CD4-positive, alpha-beta T cell treated with Interleukin-4 for 4 hours (primary cell): ENCODE measurements at places on chromosomes 1 and 21.

DNA sequence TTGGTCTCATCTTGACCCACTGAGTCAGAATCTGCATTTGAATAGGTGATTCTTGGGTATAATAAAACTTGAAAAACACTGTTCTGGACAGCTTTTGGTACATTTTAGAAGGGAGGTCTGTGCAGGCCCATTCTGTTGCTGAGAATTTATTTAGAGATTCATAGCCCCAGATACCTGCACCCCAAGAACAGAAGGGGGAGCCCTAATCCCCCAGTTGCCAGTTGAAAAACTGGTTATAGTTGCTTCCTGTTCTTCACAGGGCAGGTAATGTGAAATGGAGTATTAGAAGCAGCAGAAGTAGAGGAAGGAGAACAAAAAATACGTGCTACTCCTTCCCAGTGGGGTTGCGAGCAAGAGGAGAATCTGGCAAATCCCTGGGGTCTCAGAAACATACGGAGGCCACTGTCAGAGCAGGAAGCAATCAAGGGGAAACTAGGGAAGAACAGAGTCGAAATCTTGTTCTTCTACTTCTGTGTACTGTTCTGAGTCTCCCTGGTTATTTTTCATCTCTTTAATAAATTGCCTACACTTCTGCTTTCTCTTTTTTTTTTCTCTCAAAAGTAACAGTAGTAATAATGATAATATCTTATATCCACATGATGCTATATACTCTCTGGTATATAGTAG, 4.6 kb upstream of the CLCA2 start:
- DNase-seq, result peak; percentile 60

DNA sequence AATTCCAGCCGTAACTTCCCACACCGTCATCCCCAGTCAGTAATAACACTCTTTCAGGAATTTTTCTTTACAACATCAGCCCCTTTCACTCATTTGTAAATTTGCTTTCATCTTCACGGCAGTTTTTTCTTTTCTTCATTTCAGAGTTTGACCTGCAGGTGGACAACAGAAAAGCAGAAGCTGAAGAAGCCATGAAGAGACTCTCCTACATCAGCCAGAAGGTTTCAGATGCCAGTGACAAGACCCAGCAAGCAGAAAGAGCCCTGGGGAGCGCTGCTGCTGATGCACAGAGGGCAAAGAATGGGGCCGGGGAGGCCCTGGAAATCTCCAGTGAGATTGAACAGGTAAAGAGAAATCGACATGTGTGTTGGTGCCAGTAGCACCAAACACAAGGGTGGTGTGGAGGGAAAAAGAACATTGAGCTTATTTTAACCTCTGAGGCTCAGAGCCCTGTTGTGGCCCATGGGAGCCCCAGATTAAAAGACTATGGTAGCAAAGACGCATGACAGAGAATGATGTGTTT, 53.2 kb downstream of the LAMC2 start:
- no peak for DNase-seq

DNA sequence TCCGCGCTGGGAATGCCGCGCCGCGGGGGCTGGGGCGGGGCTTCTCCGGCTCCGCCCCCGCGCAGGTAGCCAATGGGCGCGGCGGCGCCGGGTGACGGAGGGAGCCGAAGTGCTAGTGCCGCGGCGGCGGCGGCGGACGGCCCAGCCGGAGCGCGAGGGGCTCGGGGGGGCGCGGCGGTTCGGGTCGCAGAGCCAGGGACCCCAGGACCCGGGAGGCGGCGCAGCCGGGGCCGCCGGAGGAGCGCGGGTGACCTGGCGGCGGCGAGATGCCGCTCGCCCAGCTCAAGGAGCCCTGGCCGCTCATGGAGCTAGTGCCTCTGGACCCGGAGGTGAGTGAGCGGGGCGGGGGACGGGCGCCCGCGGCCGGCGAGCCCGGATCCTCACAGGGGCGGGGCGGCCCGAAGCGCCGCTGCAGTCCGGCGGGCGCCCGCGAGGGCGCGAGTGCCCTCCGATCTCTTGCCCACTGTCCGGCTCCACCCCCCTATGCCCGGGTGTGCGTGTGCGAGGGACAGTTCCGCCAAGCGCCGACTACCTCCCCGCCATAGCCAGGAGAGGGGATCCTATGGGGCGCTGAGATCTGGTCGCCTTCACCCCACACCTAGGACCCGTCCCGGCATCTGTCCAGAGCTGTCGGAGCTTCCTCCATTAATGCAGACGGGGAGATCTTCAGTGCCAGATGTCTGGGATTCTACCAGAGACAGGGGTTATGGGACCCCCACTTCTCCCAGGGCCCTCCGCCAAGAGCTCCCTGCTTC, at the start of gene RPS6KA1:
Gene RPS6KA1 (plus strand): TSS at position 107 of the 755 bp plus-strand sequence. CDS start 160 bp downstream, at position 267.
- peak; percentile 35 for DNase-seq

DNA sequence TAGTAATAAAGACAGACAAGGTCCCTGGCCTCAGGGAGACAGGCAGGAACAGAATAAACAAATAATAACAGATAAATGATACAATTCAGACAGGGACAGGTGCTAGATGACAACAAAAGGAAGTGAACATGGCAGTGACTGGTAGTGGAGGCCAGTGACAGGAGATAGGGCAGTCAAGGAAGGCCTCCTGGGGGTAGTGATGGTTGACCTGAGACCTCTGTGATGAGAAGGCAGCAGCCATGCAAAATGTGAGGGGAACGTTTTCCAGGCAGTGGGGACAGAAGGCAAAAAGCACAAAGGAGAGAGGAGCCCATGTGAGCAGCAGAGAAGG, 18.5 kb downstream of the OPTC start:
- DNase-seq, result no peak

DNA sequence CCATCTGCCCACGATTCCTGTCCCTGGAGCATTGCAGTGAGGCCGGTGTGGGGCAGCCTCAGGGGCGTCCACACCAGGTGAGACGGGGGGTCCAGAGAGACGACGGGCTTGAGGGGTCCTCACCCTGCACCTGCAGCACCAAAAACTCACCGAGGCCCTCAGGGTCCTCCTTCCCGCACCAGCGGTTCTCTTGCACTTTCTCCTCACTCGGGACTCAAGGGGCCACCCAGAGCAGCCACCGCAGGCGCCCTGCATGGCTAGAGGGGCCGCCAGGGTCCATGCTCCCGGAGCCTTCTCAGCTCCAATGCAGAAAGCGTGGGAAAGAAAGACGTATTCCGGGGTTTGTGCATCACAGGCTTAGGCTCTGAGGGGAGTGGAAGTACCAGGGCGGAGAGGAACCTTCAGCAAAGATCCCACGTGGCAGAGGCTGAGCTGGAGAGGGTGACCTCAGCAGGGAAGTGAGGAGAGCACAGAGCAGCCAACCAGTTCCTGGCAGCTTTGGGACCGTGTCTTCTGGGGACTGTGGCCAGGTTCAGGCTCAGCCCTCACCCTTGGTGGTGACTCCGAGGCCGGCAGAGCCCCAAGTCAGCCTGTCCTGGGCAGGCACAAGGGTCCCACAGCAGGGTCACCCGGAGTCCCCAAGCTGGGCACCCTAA, 19.5 kb upstream of the COL6A2 start:
- DNase-seq, result no peak

GRCh38 chr1:11924334-11925195, 1.7 kb downstream of the KIAA2013 start:
- DNase-seq, result no peak

- peak; percentile 92 for DNase-seq
Measured at GRCh38 chr1:91555821-91556531, 55.3 kb downstream of the CDC7 start.

- DNase-seq, result no peak
Measured at GRCh38 chr1:216175714-216176113, 247.5 kb downstream of the USH2A start.

- peak; percentile 14 for DNase-seq
Measured at GRCh38 chr1:209657140-209657879, 5.1 kb upstream of the LAMB3 start.

- no peak for DNase-seq
Measured at GRCh38 chr1:16112596-16113555, 39.4 kb upstream of the FAM131C start.

DNA sequence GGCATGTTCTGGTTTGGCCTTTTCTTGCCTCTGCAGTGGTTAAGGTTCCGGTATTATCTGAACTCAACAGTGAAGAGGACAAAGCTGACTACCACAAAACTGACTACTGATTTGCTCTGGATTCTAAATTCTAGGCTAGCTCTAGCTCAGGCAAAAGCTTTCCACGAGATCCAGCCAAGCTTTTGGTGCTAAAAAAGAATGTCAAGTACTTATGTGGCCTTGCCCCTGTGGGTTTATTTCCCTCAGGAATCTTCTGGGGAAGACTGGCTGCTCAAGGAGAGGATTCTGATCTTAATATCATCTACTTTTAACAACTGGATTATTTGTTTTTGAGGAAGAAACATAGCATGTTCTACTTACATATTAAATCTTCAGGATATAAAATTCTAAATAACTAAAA, 26.1 kb upstream of the MTMR11 start:
- no peak for DNase-seq

DNA sequence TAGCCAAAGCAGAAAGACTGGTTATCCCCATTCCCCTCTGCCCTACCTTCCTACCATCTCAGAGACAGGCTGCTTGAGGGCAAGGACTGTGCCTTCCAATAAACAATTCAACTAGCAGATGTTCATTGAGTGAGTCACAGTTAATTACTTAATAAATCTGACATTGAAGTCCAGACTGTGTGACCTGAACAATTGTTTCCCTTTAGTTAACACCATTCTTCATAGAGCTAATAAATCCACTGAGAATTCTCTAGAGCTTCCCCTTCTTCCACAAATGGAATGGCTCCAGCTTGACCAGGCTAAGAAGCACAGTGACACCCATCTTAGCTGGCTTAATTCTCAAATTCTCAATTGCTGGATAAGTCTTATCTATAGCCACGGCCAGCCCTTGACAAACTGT, 61.9 kb upstream of the GJA5 start:
- DNase-seq, result no peak

GRCh38 chr1:15852036-15852827, 4.7 kb downstream of the SPEN start:
- no peak for DNase-seq

DNA sequence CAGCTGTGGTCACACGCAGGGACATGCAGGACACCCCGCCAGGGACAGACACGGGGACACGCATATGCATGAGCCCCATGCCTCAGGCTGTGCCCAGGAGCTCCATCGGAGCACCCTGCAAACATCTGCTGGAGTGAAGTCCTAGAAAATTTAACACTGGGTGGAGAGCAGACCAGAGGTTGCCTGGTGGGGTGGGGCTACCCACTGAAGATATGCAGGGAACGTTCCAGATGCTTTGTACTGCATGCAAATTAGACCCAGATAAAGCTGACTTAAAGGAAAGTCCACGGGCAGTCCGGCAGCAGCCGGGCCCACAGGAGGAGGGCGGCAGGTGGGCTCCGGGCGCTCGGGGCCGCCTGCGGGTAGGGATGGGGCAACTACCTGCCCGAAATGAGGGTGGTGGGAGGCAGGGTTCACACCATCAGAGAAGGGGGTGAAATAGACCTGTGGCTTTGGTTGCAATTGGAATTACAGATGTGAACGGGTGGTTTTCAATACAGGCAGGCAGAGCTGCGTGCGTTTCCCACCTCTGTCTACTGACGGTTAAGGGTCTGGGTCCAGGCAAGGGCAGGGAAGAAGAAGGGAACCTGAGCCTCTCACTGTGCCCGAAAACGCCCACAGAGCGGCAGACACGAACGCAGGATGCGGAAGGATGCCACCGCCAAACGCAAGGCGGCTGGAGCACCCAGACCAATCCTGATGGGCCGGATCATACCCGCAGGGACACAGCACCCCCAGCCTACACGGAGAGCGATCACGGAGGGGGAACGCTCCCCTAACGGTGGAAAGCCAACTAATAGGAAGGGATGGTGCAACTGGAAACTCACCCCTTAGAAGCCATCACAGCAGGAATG, 21.0 kb downstream of the CFAP74 start:
- no peak for DNase-seq

DNA sequence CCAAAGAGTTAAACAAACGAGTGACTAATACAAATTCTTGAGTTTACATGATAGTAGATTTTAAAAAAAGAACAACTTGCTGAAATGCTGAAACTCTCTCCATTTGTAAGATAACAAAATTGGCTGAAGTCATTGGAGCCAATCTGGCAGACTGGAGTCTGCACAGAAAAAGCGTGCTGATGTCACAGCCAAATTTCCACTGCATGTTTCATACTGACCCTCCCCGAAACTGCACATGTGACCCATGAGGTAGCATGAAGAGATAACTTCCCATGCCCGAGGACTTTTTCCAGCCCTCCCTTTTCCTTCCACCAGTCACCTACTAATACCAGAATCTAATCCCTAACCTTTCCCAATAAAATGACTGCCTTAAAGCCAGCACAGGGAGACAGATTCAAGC, 1.2 kb upstream of the LELP1 start:
- DNase-seq, result no peak

- no peak for DNase-seq
Measured at GRCh38 chr1:217534566-217534965, 96.3 kb downstream of the GPATCH2 start.

GRCh38 chr1:17648457-17649145, 106.5 kb upstream of the ACTL8 start:
- DNase-seq, result no peak

DNA sequence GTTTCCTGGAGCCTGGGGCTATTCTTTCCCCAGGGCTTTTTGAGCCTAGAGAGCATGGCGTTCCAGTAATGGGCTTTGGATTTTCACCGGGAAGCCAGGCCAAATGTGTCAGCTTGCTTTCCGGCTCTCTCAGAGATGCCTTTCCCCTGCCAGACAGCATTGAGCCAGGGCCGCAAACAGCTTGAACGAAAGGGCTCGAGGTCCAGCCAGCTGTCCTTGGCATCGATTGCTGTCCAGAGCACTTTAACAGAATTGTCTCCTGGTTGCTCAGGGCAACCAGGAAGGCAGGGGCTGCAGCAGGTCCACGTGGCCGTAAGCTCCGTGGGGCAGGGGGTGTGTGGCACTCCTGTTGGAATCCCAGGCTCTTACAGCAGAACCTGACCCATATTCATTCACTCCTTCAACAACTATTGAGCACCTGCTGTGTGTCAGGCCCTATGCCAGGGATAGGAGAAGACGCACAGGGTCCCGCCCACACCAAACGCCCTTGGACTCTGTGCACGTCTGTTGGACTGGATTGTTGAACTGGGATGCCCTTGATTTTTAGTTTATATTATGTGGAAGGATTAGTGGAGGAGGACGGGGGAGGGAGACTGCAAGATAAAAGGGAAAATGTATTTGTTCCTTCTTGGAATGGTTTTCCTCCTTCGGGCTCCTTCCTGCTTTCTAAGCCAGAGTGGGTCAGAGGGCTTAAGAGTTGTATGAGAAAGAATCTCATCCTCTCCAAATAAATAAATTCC, 38.7 kb upstream of the EFHD2 start:
- DNase-seq, result no peak

- DNase-seq, result no peak
Measured at GRCh38 chr21:45407629-45408247, 2.8 kb downstream of the COL18A1 start.

DNA sequence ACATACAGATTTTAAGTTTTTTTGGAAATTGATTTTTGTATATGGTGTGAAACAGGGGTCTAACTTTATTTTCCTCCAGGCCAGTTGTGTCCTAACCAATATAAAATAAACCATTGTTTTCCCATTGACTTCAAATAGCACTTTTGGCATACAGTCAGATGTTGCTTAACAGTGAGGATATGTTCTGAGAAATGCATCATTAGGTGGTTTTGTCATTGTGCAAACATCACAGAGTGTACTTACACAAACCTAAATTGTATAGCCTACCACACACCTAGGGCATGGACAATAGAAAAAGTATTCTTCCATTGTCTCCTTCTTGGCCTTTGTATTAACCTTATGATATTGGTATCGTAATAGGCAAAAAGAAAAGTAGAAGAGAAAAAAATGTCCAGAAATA, 37.4 kb upstream of the DISP1 start:
- no peak for DNase-seq

GRCh38 chr1:41362749-41363590, 1.7 kb downstream of the FOXO6 start:
- DNase-seq, result no peak

GRCh38 chr1:230260831-230261230, 165.3 kb downstream of the PGBD5 start:
- no peak for DNase-seq
